Common myeloid progenitor, CD34-positive (primary cell): ENCODE measurements at places on chromosomes 2 and 18.
A peak's percentile ranks its signal among the peaks of the same experiment; 100 is the strongest.

DNA sequence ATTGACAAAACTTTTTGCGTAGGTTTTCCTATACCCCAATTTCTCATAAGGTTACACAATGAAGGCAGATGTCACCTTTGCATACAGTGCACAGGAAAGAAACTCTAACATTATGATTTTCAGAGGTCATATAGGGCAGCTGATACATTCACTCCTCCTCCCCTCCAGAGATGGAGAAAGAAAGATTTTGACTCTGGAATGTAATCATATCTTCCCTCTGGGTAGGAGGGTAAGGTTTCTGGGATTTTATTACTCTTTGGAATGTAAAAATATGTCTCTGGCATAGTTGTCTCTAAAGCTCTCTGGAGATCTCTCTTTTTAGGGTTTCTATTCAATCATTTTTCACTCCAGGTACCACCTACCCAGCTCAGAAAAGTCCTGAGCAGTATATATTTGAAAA is 398.3 kb downstream of the GPD2 start:
- no peak for DNase-seq

GRCh38 chr2:37415128-37415820 is 70.8 kb downstream of the QPCT start:
- peak; percentile 14 for DNase-seq

GRCh38 chr2:37665604-37666362 is 5.7 kb downstream of the CDC42EP3 start:
- peak; percentile 59 for DNase-seq

- DNase-seq, result no peak
Observed at GRCh38 chr2:121570036-121570666, 39.5 kb downstream of the RNU4ATAC start.

DNA sequence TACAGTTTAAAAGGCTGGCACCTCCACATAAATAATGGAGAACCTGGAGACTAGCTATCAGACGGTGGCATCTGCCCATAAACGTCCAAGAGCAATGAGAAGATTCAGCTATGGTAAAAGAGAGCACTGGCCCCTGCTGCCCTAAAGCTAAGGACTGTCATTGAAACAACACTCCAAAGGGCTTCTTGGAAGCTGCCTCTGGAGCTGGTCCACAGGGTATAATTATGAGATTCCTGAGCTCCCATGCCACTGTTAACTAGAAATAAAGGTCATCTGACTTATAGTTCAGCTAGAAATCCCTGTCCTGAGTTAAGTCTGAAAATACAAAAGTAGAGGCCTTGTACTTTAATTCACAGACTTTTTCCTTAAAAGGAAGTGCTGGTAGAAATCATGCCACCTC is 39.9 kb upstream of the RBMS1 start:
- DNase-seq, result no peak

DNA sequence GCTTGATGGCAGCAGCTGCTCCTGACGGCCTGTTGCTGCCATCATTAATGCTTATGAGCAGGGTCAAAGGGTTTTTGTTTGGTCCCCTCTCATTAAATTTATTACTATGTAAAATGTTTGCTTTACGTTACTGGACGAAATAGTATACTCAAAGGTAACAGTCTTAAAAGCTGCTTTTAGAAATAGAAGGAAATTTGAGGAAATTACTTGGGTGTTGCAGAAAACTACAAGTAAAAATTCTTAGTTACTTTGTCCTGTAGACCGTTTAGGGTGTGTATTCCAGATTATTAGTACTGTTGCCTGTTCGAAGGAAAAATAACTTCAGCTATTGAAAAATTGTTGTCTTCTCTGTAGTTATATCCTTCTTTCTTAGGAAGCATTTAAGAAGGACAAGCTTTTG is 27.8 kb downstream of the DDX1 start:
- no peak for DNase-seq

DNA sequence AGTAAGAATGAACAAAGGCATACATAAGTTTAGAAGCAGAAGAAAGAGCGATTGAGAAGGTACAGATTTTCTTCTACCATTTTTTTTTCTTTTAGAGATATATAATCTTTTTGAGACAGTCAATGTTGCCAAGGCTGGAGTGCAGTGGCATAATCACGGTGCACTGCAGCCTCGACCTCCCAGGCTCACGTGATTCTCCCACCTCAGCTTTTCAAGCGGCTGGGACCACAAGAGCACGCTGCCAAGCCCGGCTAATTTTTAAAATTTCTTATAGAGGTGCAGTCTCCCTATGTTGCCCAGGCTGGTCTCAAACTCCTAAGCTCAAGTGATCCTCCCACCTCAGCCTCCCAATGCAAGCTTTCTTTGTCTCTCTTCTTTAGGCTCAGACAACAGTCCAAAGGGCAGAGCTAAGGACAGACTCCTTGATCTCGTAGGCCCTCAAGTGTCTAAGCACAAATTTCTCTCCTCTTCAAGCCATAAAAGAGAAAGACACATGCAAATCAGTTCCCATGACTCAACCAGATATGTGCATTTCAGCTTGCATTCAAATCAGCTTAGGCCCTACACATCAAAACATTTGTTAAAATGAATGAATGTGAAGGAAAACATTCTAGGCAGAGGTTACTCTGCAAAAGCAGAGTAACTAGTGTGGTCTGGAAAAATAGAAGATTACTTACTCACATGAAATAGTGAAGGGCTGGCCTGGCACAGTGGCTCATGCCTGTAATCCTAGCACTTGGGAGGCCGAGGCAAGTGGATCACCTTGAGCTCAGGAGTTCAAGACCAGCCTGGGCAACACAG is 18.0 kb downstream of the ITSN2 start:
- DNase-seq, result no peak

- no peak for DNase-seq
Observed at GRCh38 chr2:176122052-176122682, 352 bp upstream of the HOXD9 start.

GRCh38 chr18:79575891-79576685 is 103.5 kb upstream of the CTDP1 start:
- no peak for DNase-seq
